ENCODE measurements at places on chromosomes 3 and 15.

DNA sequence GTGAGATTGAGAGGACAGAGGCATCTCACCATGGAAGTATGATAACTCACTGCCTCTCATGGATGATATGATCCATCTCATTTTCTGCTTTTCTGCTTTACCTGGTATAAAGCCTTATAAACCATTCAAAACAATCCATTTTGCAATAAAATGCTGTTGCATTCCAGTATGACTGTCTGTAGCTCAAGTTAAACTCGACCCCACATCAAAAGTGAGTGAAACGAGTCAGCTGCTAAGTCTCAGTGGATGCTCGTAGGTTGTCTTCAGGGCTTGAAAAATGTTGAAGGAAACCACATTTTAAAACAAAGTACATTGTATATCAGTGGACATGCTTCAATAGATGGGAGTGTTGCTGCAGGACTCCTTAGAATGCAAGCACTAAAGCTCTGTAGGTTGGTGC, 839.0 kb downstream of the TUSC7 start:
- no peak for DNase-seq

GRCh38 chr3:143413372-143413771, 293.8 kb downstream of the CHST2 start:
- DNase-seq, result no peak

DNA sequence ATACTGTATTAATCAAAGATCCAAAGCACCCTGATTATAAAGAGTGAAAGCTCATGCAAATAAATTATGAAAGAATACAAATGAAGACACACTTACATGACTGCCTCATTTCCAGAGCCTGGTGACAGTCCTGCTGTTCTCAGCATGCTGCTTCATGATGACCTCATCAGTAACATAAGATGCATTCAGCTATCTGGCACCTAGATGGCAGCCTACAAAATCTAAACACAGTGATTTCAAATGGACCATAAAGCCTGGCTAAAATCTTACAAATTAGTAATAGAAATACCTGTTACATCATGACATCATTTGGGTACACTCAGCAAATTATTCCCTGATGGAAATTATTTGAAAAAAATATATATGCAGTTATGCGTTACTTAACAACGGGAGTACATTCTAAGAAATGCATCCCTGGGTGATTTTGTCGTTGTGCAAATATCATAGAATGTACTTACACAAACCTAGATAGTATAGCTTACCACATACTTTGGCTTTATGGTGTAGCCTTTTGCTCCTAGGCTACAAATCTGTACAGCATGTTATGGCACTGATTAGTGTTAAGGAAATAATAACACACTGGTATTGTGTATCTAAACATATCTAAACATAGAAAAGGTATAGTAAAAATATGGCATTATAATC, 207.2 kb downstream of the EPHA3 start:
- no peak for DNase-seq

- DNase-seq, result no peak
Measured at GRCh38 chr3:173567997-173568396, 170.5 kb downstream of the NLGN1 start.
